CD4-positive, alpha-beta T cell treated with Interleukin-17A for 1 hour (primary cell): ENCODE measurements at places on chromosomes 4 and X.
A peak's percentile ranks its signal among the peaks of the same experiment; 100 is the strongest.

DNA sequence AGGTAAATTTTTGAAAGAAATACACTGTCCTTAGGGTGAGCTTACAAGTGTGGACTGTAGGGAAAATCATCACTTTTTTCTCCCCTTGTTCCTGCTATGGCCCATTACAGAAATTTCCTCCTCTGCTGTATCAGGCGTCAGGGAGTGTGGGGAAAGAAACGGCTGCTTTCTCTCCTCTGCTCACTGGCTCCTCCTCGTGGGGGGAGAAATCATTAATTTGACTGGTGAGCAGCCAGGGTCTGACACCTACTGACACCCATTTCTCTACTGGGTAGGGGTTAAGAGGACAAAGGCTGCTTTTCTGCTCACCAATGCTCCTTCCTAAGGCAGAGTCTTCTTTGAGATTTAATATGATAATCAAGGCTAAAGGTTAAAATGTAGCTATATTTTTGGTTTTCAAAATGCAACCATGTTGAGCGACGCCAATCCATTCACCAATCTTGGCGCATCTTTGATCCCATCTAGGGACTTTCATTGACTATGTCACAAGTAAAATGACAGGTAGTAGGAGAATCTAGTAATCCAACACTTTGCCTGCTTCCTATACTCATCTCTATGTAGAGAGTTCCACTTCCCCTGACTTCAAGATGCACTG is 25.1 kb downstream of the SETD7 start:
- DNase-seq: peak; percentile 73

- DNase-seq: no peak
Measured at GRCh38 chr4:140368686-140369085, 4.8 kb upstream of the SCOC start.

- DNase-seq: no peak
Measured at GRCh38 chr4:16579866-16580265, 318.6 kb downstream of the LDB2 start.

- DNase-seq: no peak
Measured at GRCh38 chr4:43757147-43757546, 691.5 kb downstream of the KCTD8 start.

- DNase-seq: no peak
Measured at GRCh38 chrX:109475174-109475891, 6.6 kb downstream of the GUCY2F start.

DNA sequence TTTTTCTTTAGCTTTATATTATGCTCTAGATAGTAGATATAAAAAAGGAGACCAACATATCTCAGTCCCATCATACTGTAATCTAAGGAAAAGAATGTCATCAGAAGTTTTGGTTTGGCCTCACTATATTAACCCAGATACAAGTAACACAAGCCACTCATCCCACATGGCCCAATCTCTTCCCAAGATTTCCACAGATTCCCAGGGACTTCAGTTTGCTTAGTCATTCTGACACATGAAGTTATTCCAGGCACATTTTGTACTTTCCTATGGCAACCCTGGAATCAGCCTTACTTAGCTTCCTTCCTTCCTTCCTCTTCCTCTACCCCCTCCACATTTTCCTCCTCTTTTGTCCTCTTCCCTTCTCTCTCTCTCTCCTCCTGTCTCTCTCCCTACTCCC is 21.7 kb upstream of the DCLK2 start:
- DNase-seq: no peak
